A549 (cell line): ENCODE measurements at places on chromosomes 7 and 10. TPM values are rescaled to one million over a fixed set of nuclear protein-coding genes. Genes with fewer than 3 reads are reported as not detected.

The STK31 gene
- 2.0 to 2.4 TPM (median 2.3 TPM) in 3 replicates for polyA plus RNA-seq

GRCh38 chr7:35280902-35281301, 27.0 kb upstream of the TBX20 start:
- no peak for DNase-seq

DNA sequence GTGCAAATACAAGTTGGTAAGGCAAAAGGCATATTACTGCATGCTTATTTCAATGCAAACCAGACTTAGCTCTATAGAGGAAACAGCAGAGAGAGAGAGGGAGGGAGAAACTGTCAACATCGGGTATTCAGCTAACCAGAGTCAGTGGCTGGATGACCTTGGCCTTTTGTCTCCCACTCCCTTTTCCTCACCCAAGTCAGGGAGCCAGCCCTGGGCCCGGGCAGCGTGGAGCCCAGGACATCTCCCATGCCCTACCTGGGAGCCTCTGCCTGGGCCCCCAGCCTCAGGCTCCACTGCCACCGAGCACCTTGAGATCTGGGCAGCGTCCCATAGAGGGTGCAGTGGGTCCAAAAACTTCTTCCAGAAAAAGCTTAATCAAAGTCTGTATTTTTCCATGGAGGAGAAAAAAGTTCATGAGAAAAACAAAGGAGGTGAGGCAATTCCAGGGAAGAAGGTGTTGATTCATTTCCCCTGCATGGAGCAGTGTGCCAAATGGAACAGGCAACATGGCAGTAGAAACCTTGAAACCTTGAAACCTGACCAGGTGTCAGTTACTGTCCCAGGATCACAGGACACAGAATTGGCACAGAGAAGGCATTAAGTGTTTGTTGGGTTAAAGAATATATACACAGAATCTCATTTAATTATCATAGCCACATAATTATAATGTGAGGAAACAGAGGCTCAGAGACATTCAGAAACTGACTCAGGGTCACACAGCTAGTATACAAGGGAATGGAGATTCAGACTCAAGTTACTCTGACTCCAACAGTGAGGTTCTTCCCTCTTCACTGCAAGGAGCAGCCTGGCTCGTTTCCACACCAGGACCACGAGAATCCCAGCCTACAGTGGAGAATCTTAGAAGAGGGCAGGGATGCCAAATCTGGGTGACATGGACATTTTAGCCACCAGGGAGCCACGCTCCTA, 5.8 kb upstream of the NCOA4 start:
- no peak for DNase-seq

The EN2 gene
- polyA plus RNA-seq = 0.51 to 0.62 TPM (median 0.54 TPM) in 3 replicates

The THSD7A gene
- polyA plus RNA-seq = 4.2 to 5.7 TPM (median 5.4 TPM) in 3 replicates

GRCh38 chr10:35848412-35848811, 206.3 kb upstream of the FZD8 start:
- no peak for DNase-seq

DNA sequence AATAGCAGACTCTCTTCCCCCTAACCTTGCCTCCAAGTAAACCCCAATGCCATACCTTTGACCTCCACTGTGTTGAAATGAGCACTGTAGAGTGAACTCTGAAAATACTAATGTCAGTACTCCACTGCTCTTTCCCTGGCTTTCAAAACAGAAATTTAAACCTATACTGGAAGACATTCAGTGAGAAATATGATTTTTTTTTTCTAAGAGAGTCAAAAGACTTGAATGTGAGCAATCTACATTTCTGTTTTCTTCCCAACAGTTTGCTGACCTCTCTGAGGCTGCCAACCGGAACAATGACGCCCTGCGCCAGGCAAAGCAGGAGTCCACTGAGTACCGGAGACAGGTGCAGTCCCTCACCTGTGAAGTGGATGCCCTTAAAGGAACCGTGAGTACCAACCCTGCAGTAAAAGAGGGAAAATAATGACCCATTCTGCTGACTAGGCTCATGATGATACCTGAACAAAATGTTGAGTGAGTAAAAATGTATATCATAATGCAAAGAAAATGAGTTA, 6.4 kb downstream of the VIM start:
- DNase-seq = no peak

The SOSTDC1 gene
- not detected in 3 replicates for polyA plus RNA-seq

DNA sequence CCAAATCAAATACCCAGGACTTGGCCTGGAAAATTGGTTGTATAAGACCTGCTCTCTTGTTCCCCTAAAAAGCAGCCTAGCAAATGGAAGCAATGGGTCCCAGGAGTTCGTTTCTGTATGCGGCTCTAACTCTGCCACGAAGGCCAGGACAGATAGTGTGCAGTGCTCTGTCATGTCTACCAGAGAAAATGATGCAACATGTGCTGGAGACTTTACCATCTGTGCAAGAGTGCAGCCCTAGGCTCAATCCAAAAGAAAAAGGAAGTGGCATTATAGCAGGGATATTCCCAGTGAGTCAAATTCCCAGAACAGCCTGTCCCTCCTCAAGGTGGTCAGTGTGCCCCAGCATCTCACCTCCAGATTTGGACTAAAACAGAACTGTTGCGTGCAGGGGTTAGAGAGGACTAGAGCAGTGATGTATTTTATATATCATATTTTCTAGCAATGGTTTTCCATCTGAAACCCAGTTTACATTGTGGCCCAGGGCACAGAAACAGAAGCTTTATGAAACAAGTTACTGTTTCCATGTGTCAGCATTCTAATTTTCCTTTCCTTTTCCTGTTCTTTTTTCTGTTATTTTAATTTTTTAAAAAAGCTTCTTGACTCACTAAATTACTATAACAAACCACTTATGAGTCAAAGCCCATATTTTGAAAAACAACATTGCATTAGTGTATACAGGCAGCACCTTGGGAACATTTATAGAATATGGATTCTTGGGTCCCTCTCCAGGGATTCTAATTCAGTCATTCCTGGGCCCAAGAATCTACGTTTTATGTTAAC, 311.2 kb downstream of the RNLS start:
- no peak for DNase-seq

The ATRNL1 gene
- 0.21 to 0.34 TPM (median 0.28 TPM) in 3 replicates for polyA plus RNA-seq

DNA sequence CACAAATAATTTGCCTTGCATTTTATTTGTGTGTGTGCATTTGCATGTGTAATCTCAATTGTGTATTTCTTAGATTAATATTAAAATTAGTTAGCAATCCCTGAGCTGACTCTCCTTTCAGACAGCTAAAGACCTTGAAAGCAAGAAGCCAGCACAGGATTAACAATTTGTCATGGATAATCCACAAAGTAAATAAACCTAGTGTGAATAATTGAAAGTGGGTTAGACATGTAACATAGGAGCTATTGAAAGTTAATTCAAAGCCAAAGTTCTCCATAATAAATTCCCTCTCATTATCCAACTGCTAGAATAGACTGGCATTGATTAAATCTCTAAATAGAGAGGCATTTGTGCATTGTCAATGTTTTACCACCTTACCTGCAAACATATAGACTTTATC, 326.1 kb downstream of the PLXDC2 start:
- DNase-seq = no peak

GRCh38 chr10:90777621-90778020, 80.2 kb downstream of the HTR7 start:
- no peak for DNase-seq

DNA sequence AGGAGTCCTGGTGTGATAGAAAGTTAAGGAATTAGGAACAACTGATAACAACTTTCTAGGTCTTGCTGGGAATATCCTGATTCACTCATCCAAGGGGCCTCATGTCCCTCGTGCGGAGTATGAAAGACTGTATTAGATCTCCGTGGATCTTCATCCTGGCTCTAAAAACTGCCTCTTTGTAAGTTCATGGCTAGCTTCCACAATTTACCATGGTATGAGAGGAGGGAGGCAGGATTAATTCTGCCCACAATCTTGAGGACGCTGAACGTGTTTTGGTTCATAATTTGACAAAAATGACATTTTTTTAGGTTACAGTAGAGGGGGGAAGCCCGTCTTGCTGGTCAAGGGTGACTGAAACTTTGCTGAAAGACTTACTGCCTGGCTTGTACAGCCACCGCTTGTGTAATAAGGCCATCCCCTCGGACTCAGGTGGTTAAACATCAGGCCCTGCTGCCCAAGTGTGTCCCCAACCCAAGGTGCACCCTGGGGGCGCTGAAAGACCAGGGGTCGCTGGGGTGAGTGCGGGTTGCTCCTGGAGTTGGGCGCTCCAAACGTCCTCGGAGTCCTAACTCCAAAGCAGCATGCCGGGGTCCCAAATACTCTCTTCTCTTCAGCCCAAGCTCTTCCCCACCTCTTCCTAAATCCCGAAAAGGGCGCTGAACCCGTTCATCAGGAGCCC, 733 bp downstream of the HIBADH start:
- no peak for DNase-seq
